Activated T-helper 1 cell treated with Interleukin-2 at 50 U/mL for 16 hours (primary cell): ENCODE measurements at places on chromosomes 7 and 10.

GRCh38 chr7:20220921-20221547 is 3.9 kb upstream of the MACC1 start:
- DNase-seq: no peak

DNA sequence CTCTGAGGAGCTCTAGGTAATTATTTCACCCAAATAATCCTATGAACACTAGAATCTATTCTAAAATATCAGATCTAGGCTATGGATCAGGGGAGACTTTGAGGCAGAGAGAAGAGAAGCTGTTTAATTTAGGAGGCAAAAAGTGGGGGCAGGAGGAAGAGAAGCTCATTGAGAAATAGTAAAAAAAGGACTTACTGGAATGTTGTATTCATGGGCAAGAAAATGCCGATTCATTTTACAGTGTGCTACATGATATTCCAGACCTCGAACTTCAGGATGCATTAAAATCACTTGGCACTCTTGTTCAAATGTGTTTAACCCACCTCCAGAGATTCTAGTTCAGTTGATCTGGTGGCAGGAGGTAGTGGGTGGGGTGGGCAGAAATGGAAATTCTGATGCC is 109.5 kb upstream of the ITGB1 start:
- DNase-seq: no peak

DNA sequence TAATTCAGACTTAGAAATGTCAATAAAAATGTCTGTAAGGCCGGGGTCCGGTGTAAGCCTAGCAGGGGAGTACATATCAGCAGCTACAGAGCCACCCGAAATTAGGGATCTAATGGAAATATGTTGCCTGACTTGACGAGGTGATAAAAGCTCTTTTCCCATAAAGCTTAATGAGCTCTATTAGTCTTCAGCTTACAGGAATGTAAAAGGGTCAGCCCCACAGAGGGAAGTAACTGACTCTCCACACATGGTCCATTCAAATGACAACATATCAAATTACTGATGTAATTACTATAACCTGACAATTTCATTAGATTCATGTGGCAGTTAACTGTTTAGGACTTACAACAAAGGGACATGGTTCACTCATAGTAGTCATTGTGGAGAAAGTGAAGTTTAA is 62.3 kb downstream of the ATE1 start:
- no peak for DNase-seq

DNA sequence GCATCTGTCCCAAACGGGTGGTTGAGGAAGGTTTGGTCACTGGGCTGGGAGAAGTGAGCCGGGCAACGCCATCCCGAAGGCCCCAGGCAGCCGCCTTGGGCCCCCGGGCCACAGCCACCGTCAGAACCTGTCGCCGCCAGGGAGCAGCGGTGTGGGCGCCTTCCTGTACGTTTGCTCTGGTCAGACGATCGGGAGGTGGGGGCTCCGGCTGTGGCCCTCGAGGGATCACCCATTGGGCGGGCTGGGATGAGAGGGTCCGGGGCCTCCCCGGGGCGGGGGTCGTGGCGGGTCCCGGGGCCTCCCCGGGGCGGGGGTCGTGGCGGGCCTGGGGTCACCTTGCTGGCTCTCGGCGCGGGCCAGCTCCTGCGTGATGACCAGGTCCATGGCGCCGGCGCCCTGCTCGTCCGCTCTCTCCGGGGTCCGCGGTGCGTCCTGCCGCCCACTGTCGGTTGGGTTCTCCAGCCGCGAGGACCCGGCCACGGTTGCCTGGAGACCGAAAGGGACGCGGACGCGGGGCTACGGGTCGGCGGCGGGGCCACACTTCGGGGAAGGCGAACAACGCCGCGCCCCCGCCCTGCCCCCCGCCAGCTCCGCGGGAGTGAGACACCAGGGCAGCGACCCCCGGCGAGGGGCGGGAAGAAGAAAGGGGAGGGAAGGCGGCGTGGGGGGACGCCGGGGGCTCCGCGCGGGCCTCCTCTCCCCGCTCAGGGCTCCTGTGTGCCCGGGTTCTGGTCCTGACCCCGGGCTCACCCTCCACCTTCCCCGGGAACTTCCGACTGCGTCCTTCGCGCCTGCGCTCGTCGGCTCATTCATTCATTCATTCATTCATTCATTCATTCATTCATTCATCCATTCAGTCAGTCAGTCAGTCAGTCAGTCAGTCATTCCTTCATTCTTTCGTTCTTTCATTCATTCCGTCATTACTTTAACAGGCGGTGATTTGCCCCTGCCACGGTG is at the start of gene CFAP46:
Gene CFAP46, minus strand, starts transcription at position 470 of the 957 bp plus-strand sequence. Its CDS starts 86 bp downstream, at position 384.
- DNase-seq: no peak

DNA sequence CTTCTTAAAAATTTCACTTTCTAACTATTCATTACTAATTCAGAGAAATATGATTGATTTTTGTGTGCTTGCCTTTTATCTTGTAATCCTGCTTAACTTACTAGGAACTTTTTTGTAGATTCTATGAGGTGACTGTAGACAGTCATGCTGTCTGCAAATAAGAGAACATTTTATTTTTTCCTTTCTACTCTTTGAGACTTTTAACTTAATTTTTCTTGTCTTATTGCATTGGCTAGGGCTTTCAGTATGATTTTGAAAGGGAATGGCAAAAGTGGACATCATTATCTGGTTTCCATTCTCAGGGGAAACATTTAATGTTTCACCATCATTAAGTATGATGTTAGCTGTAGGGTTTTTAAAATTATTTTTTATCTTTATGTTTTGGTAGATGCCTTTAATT is 23.6 kb downstream of the TBC1D12 start:
- no peak for DNase-seq

DNA sequence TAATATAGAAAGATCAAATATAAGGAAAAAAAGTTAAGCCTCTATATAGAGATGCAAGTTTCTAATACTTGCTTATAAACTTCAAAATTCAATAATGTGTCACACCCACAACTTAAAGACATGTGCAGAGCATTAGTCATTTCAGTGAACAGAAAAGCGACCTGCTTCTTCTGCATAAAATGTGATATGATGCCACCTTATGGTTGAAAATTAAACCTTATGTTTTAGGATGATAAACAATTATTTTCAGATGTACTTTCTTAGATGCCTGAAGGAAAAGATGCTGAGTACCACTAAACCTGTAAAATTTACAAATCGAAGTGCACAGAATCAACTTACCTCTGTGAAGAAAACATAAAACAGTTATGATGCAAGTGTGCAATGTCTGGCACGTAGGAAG is 96.0 kb downstream of the MTERF1 start:
- no peak for DNase-seq

DNA sequence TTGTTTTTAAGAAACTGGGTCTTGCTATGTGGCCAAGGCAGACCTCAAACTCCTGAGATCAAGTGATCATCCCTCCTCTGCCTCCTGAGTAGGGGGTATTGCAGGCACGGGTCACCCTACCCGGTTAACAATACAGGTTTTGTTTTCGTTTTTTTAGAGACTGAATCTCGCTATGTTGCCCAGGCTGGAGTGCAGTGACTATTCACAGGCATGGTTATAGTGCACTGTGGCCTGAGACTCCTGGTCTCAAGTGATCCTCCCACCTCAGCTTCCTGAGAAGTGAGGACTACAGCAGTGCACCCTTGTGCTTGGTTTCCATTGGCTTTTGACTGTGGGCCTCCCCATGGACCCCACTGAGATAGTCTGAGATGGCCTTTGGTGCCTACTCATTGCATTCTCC is 3.8 kb upstream of the TRIM24 start:
- DNase-seq: no peak

DNA sequence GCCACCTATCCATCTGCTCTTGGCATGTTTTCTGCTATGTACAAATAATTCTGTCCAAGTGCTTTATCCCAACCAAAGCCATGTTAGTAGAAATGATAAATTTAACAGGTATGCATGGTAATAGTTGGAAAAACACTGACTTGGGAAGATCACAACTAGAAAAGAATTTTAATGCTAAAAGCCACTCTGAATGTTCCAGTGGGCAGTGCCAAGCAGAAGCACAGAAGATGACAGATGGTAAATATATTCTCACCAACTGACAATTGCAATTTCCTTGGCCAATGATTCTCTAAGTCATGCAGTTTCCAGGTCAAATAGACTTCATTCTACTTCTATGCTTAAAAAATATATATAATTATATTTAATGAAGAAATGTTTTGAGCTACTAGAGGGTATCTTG is 83.6 kb upstream of the SEMA3C start:
- DNase-seq: no peak

GRCh38 chr7:77800158-77800557 is 1.6 kb downstream of the PHTF2 start:
- DNase-seq: no peak

GRCh38 chr7:112759905-112760304 is 30.3 kb downstream of the TMEM168 start:
- DNase-seq: no peak

DNA sequence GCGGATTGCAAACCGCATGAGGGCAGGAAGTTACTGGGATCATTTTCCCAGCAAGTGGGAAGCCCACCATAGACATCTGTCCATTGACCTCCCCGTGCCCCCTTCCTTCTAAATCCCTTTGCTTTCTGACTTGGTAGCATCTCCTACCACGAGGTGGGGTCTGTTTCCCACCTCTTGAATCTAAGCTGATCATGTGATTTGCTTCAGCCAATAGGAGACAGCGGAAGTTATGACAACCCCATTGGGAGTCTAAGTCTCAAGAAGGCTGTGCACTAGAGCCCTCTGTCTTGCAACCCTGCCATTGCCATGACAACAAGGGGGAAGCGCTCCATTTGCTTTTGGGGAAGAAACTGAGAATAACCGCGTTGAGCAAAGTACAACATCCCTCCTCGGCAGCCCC is 39.2 kb upstream of the CARD11 start:
- no peak for DNase-seq

GRCh38 chr10:8338177-8338766 is 283.8 kb downstream of the GATA3 start:
- DNase-seq: no peak

GRCh38 chr10:120483651-120484301 is 26.7 kb downstream of the PLPP4 start:
- DNase-seq: no peak

DNA sequence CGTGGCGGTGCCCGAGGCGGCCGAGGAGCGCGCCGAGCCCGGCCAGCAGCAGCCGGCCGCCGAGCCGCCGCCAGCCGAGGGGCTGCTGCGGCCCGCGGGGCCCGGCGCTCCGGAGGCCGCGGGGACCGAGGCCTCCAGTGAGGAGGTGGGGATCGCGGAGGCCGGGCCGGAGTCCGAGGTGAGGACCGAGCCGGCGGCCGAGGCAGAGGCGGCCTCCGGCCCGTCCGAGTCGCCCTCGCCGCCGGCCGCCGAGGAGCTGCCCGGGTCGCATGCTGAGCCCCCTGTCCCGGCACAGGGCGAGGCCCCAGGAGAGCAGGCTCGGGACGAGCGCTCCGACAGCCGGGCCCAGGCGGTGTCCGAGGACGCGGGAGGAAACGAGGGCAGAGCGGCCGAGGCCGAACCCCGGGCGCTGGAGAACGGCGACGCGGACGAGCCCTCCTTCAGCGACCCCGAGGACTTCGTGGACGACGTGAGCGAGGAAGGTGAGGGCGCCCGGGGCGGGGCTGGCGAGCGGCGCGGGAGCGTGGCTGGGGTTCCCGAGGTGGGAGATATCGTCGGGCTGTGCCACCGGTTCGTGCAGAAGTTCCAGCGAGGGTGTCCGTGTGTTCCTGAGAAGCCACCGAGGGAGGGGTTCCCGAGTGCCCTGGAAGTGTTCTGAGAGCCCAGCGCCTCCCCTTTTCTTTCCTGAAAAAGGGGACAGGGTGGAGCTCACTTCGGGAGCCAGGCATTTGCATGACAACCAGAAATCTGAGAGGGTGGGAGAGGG is 495 bp downstream of the EIF3B start:
- DNase-seq: no peak

DNA sequence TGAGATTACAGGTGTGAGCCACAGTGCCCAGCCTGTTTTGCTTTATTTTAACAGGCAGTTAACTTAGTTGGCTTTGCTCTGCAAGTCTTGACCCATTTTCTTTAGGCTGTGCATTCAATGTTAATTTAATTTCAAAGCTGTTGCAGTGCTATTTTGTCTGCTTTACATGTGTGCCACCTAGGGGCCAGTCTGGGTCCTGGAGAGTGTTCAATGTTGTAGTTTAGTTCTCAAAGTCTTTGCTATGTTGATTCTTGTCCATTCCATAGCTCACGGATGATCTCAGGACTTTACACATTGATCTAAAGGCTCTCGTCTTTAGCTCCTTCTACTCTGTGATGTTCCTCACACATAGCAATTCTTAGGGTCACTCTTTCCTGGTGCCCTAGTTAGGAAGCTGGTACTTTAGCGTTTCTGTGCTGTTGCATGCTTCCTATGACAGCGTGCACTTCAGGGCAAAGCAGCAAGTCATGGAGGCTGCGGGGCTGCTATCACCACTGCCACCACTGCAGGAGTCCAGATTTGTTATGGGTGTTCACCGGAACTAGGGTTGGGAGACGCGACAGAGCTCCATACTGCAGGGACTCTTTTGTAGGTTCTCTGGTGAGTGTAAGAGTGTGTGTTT is 16.4 kb upstream of the ABCA13 start:
- peak; percentile 5 for DNase-seq

- DNase-seq: no peak
Observed at GRCh38 chr7:22725585-22725984, 1.4 kb upstream of the IL6 start.

- no peak for DNase-seq
Observed at GRCh38 chr7:16801579-16801978, 3.2 kb downstream of the AGR2 start.

DNA sequence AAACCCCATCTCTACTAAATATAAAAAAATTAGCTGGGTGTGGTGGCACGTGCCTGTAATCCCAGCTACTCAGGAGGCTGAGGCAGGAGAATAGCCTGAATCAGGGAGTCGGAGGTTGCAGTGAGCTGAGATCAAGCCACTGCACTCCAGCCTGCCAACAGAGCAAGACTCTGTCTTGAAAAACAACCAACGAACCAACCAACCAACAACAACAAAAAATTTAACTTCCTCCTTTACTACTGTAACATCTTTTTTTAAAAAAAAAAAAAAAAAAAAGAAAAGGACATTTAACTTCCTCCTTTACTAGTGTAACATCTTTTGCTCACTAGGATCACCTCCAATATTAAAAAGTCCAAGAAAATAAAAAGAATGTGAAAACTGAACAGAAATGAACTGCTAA is 92.3 kb upstream of the TMEM168 start:
- no peak for DNase-seq
